ENCODE measurements at places on chromosomes 16 and 17.

DNA sequence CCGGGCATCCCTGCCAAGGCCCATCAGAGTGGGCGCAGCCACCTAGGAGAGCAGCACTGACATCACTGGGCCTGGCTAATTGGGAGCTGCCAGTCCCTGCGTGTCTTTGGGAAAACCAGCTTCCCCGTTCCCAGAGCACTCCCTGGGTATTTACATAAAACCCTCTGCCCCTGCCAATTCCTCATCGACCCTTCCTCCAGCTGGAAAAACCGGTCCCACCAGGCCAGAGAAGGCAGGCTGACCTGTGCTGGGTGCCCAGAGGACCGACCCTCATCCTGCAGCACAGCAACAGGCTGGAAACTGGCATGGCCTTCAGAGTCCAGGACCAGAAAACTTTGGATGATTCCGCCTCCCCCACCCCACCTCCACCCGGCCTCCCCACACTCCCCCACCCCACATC, 8.2 kb upstream of the FOXN1 start:
- no peak for DNase-seq

DNA sequence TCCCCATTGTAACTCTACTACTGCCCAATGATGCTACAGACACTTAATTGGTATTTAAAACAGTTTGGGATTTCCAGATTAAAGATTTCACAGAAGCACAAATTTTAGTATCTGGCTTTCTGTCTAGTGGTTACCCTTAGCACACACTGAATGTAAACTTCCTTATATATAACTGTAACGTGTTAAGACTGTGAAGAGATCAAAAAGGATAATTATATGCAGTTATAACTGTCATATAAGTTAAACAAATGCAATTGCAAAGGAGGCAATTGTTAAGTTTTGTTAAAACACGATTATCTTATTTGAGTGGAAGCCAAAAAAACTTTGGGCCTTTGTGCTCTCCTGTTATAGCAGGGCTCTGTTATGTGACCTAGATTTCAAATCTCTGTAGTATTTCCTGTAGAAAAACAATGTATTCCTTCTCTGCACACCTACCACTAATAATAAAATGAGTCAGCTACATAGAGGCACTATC, 147.9 kb downstream of the STXBP4 start:
- DNase-seq = no peak

- DNase-seq = no peak
Observed at GRCh38 chr17:27743281-27743885, 56.9 kb downstream of the NOS2 start.

DNA sequence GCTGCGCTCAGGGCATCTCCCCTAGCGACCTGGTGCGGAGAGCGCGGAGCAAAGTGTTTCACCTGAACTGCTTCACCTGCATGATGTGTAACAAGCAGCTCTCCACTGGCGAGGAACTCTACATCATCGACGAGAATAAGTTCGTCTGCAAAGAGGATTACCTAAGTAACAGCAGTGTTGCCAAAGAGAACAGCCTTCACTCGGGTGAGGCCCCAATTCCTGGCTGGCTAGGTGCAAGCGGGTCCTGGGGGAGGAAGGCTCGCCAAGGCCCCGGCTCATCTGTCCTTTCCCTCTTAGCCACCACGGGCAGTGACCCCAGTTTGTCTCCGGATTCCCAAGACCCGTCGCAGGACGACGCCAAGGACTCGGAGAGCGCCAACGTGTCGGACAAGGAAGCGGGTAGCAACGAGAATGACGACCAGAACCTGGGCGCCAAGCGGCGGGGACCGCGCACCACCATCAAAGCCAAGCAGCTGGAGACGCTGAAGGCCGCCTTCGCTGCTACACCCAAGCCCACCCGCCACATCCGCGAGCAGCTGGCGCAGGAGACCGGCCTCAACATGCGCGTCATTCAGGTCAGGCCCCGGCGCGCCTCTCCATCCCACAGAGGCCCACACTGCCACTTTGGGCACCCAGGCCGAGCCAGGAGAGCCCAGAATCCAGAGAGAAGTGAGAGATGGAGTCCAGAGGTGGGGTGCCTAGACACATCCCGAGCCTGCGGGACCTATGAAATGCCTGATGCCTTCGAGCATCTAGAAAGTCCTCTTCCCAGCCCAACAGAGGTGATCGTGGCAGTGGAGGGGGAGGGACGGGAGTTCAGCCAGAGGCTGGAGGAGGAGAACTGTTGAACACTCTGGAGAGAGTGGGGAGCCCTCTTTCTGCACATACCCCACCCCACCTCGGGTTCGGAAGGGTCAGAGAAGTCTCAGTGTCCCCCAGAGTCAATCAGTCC, 3.3 kb downstream of the LHX1 start:
- DNase-seq = no peak

- no peak for DNase-seq
Observed at GRCh38 chr17:323181-323580, 29.4 kb downstream of the RPH3AL start.

DNA sequence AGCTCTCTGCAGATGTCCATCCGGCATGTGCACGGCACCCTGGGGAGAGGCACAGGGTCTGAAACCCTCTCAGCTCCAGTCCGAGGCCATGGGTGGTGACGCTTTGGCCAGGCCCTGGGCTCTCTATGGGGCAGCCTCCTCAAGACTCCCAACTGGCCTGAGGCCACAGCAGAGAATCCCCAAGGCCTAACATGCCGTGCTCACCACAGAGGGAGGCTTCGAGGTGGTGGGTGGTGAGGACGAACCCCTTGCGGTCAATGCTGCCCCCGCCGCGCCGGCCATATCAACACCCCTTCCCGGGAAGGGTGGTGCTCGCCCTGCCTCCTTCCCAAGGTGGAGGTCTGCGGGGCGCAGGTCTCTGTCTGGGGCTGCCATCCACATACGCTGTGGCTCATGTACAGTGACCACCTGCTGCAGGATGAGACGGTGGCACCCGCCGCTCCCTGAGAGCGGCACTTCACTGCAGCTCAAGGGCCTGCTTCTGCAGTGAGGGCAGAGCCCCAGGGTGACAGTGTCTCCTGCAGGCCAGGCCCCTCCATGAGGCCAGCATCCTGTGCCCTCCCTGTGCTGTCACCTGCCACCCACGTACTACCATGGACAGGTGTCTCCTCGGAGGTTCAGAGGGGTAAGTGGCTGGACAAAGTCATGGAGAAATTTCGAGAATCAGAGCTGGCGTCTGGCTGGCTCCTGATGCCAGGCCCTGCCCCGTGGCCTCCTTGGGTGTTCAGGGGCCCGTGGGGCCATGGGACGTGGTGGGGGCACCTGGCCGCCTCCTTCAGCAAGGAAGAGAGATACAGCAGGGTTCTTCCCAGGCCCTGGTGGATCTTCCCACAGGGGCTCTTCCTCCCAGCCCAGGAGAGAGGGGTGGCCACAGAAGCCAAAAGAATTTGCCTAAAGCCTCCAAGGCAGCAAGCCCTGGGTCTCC, 54.6 kb upstream of the ACSF3 start:
- DNase-seq = no peak

DNA sequence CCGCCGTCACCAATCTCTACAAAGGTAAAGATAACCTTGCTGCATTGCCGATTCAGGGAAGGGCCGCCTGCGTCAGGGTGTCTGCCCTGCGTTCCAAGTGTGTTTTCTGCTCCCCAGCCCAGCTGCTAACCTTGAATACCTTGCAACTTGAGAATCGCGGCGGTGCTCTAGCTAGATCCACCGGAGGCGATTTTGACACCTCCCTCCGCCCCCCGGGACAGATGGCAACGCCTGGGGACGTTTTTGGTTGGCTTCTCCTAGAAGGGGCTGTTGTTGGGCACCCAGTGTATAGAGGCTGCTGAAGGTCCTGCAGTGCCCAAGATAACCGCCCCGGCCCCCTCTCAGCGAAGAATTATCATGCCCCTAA, 1.5 kb downstream of the HAPSTR1 start:
- DNase-seq = no peak

DNA sequence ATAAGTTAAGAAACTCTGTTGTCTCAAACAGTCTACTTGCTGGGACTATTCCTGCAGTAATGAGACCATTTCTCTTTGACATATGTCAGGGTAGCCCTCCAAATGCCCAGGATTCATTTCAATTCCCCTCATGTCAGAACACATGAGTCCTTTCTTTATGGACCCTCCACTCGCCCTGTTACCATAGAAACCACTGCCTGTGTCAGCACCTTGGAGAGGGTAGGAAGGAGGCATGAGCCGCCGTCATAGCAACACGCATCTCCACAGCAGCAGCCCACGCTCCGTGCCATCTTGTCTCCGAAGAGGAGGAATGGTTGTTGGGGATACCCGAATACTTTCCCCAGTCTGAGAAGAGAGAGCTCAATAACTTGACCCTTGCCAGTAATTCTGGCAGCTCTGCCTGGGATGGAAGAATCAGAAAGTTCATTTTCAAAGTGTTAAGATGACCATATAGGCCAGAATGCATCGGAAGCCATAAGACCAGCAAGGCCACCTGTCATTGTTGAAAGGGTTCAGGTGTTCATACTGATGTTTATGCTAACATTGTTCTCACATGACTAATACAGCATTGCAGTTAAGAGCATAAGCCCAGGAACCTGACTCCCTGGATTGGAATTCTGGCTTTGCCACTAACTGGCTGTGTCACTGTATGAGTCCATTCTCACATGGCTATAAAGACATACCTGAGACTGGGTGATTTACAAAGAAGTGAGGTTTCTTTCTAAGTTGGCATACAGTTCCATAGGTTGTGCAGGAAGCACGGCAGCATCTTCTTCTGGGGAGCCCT, 141.3 kb downstream of the ABCC12 start:
- no peak for DNase-seq

Data from cortex of kidney (tissue), 1 donor.